ENCODE measurements at places on chromosomes 16 and 17.

- DNase-seq: no peak
Observed at GRCh38 chr16:85514598-85515318, 98.4 kb upstream of the GSE1 start.

- DNase-seq: no peak
Observed at GRCh38 chr16:65069065-65069464, 52.8 kb downstream of the CDH11 start.

- no peak for DNase-seq
Observed at GRCh38 chr17:78180083-78180482, 6.8 kb downstream of the TK1 start.

GRCh38 chr17:45770632-45771270 lies 13.4 kb upstream of the CRHR1 start:
- no peak for DNase-seq
